ENCODE measurements at places on chromosomes 12 and 14.

DNA sequence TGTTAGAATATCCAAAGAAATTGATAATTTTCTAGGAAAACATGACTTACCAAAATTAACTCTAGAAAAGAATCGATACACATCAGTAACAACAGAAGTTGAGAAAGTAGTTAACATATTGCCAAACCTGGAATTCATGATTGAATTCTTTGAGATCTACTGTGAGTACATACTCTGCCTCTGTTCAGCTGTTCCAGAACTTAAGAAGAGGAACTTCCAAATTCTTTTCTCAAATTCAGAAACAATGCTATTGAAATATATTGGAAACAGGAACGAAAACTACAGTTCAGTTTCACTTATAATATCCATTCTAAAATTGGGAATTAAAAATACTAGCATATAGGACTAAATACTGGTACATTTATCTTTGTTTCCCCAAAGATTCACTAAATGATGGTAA is 57.9 kb downstream of the MARK3 start:
- H3K4me3 ChIP-seq: no peak overlapping the region
- no peak for DNase-seq
- no peak overlapping the region for H3K27ac ChIP-seq
- no peaks in the 10 kb centered on the region for H3K27me3 ChIP-seq
- peaks cover 20% of the 10 kb centered on the region for H3K36me3 ChIP-seq

DNA sequence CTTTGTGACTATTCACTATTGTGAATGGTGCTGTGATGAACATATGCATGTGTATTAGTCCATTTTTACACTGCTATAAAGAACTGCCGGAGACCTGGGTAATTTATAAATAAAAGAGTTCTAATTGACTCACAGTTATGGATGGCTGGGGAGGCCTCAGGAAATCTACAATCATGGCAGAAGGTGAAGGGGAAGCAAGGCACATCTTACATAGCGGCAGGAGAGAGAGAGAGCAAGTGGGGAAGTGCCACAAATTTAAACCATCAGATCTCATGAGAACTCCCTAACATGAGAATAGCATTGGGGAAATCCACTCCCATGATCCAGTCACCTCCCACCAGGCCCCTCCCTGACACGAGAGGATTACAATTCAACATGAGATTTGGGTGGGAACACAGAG is 90.8 kb downstream of the ATP23 start:
- no peak overlapping the region for H3K27ac ChIP-seq
- DNase-seq: no peak
- no peak overlapping the region for H3K4me3 ChIP-seq
- no peaks in the 10 kb centered on the region for H3K4me1 ChIP-seq
- H3K36me3 ChIP-seq: no peaks in the 10 kb centered on the region

GRCh38 chr14:74911704-74912103 is 11.4 kb downstream of the RPS6KL1 start:
- H3K27ac ChIP-seq: no peak overlapping the region
- H3K27me3 ChIP-seq: no peaks in the 10 kb centered on the region
- no peaks in the 10 kb centered on the region for H3K36me3 ChIP-seq
- peaks cover 3% of the 10 kb centered on the region for H3K4me1 ChIP-seq

DNA sequence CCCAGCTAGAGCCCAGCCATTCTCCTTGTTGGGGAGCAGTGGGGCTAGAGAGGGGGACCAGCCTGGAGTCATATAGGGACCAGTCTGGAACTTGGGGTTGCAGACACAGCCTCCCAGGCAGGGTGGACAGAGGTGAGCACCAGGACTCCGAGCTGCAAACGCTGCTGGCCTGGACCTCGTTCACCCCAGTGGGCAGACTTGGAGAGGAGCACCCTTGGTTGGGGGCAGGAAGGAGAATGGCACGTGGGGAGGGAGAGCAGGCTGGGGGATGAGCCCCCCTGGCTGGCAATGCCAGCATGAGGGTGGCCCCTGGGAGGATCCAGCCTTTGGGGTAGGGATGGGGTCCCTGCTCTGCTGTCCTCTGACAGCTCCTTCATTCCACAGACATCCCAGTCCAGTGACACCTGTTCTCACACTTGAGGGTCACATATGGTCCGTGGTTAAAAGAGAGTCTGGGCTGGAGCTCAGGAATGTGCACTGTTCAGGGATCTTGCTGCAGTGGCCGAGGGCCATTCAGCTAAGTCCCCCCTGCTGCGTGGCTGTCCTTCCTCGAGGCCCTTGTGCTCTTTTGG is 2.8 kb downstream of the LBHD2 start:
- no peak overlapping the region for H3K27ac ChIP-seq
- peaks cover 12% of the 10 kb centered on the region for H3K27me3 ChIP-seq
- no peak overlapping the region for H3K4me3 ChIP-seq
- no peak for DNase-seq

All from CD4-positive, alpha-beta T cell (primary cell).